ENCODE measurements at places on chromosomes 6 and 20. TPM values are rescaled to one million over a fixed set of nuclear protein-coding genes. Genes with fewer than 3 reads are reported as not detected.

Gene RIMS4
- not detected for total RNA-seq

Gene ERVFRD-1
- total RNA-seq, result not detected

Gene GNRH2
- total RNA-seq, result 0.65 TPM

Gene SLC22A16
- not detected for total RNA-seq

Gene EEF1A2
- 1.0 TPM for total RNA-seq
